ENCODE measurements at places on chromosomes 13 and 19. TPM values are rescaled to one million over a fixed set of nuclear protein-coding genes. Genes with fewer than 3 reads are reported as not detected.

The KIR2DL3 gene
- not detected for total RNA-seq

The ZNF101 gene
- total RNA-seq: 2.2 TPM

The METTL21C gene
- total RNA-seq: not detected

The FGF22 gene
- 0.56 TPM for total RNA-seq

The CRX gene
- not detected for total RNA-seq

The PAF1 gene
- 34.5 TPM for total RNA-seq

The GNG8 gene
- total RNA-seq: not detected

The LILRB2 gene
- 13.7 TPM for total RNA-seq

The ZNF888 gene
- total RNA-seq: 2.6 TPM

The ZNF112 gene
- total RNA-seq: 5.0 TPM

The FXYD7 gene
- total RNA-seq: not detected

The IGFL3 gene
- total RNA-seq: not detected

The SHISA7 gene
- not detected for total RNA-seq

The MUC16 gene
- total RNA-seq: not detected

The ATP8A2 gene
- total RNA-seq: 1.6 TPM

The CARM1 gene
- total RNA-seq: 18.5 TPM
